ENCODE measurements at places on chromosomes 4 and X. TPM values are rescaled to one million over a fixed set of nuclear protein-coding genes. Genes with fewer than 3 reads are reported as not detected.
A peak's percentile ranks its signal among the peaks of the same experiment; 100 is the strongest.

GRCh38 chr4:26410385-26411293 lies 79.6 kb downstream of the CCKAR start:
- DNase-seq, result peak; percentile 44

The CLIC2 gene
- 36.8 TPM for total RNA-seq

GRCh38 chr4:158016511-158016910 lies 156.3 kb downstream of the GASK1B start:
- DNase-seq, result no peak

DNA sequence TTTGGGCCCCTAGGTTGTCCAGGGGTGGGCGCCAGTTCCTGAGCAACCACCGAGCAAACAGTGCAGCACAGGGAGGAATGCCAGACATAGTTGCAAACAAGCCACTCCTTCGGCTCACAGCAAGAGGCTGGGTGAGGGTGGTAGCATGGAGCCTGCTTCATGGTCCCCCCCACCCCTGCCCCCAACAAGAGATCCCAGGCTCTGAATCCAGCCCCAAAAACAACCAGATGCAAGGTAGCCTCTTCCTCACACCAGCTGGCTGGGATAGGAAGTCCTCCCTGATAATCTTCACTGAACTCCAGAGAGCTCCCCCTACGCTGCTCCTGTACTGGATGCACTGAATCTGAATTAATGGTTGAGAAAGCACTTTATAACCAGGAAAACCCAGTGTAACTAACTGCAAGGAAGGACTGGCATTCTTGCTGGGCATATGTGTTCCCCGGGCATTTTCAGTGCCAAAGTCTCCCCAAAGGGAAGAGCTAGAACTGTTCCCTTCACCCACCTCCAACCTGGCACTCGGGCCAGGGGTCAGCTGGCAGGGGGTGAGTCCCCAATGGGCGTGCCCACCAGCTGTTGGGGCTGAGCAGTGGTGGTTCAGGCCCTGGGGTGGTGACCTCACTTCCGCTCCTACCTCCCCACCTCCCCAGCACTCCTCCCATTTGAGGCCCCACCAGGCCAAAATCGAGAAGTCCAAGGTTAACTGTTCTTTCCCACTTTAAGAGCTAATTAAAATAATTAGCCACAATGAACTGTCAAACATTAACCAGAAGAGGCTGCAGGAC lies 1.5 kb downstream of the ELF4 start:
- no peak for DNase-seq

The HS6ST2 gene
- 2.1 TPM for total RNA-seq

- no peak for DNase-seq
Observed at GRCh38 chr4:59387759-59388758, 1812.1 kb upstream of the ADGRL3 start.

All from uterus (tissue), 4 donors.